H7 (cell line): ENCODE measurements at places on chromosomes 3 and 15.

- DNase-seq = no peak
Observed at GRCh38 chr3:180280555-180280954, 243.8 kb upstream of the PEX5L start.

DNA sequence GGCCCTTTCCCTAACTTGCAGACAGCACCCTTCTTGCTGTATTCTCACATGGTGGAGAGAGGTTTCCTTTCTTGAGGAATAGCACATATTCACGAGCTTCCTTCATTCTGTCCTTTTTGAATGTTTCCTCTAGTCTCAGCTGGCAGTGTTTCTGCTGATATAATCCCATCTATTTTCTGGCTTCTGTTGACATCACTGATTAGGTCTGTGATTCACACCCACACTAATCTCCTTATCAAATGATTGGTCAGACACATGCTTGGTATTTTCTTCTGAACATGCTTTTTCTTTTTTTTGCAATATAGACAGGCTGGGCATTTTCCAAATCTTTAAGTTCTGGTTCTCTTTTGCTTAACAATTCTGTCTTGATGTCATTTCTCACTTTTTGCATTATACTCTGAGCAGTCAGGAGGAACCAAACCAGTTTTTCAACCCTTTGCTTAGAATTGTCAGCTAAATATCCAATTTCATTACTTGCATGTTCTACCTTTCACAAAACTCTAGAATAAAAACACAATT lies 65.4 kb downstream of the OXSM start:
- no peak for DNase-seq

- DNase-seq = no peak
Observed at GRCh38 chr3:44674211-44674610, 25.7 kb downstream of the ZNF35 start.

DNA sequence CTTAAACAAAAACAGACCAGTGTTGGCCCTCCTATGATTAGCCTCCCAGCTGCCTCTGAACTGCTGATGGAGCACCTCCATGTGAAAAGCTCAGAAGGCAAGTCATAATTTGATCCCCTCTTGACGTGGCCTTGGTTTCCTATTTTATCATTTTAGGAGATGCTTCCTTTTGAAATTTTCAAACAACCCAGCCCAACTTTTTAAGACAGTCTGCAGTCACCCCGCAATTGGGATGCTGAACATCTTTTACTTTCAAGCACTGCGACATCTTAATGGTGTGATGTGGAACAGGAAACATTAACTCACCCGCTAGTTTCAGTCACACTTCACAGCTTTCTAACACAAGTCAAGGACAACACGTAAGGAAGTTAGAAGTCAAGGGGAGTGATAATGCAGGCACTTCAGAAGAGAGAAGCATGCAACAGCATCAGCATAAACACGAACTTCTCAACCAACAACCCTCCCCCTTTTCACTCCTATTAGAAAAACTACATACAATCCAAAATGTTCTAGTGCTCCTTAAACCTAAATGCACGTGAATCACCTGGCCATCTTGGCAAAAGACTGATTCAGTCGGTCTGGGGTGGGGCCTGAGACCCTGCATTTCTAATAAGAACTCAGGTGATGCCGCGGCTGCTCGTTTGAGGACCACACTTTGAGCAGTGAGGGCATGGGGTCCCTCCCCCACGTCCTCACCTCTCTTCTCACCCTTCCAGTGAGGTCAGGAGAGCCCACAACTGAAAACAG lies 161.5 kb downstream of the FOXP1 start:
- no peak for DNase-seq

- no peak for DNase-seq
Observed at GRCh38 chr3:194119831-194120590, 15.9 kb upstream of the HES1 start.

GRCh38 chr3:104360038-104360437 lies 1006.7 kb upstream of the ALCAM start:
- no peak for DNase-seq

DNA sequence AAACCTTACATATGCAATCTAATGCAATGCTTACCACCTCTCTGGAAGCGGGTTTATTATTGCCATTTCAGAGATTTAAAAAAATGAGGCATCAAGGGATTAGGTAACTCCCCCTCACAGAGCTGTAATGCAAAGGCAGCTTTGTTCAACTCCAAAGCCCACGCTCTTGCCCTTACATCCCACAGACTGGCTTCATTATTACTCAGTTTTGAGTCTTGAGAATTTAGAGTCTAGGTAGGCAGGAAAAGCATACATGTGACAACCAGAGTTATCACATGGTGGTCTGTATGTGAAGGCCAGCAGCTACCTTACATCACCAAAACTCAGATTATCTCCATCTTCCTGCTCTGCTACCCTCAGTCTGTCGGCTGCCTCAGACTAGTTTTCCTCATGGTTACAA lies 326.9 kb downstream of the UACA start:
- DNase-seq = no peak

GRCh38 chr3:139355476-139355875 lies 11.7 kb downstream of the MRPS22 start:
- no peak for DNase-seq

DNA sequence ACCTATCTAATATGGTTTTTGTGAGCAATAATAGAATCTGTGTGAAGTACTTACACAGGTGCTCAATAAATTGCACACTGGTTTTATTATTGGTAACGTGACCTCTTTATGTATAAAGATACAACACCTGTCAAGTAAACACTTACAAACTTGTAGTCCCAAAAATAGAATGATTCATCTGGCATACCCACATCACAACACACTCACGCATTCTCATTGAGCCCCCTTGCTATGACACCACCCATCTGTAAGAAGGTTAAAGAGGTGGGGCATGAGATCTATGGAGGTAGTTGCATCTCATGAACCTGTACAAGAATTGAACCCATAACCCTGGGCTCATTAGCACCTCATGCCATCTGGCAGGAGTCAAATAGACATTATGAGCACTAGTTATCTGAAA lies 134.9 kb upstream of the THBS1 start:
- no peak for DNase-seq

- DNase-seq = no peak
Observed at GRCh38 chr3:135449046-135449445, 516.5 kb upstream of the PPP2R3A start.
